ENCODE measurements at places on chromosomes 6 and 20.

- DNase-seq, result no peak
These were observed 180.8 kb upstream of the PLN start for GRCh38 chr6:118367314-118367713.

DNA sequence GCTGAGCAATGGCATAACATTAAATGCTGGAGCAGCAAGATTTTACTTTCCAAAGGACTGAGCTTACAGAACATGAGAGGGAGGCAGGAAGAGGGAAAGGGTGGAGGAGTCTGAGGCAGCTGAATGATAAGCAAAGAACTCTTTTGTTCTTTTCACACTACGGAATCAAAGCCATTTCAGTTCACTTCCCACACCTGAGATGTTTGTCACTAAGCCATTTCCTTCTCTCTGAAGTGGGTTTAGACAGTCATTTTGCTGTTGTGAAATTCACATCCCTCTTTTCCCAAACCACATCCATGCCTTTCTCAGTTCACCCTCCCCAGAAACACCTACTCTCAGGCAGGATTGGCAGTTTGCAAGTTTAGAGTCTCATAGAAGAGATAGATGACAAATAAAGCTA lies 267.9 kb downstream of the ADGRG6 start:
- DNase-seq, result no peak

DNA sequence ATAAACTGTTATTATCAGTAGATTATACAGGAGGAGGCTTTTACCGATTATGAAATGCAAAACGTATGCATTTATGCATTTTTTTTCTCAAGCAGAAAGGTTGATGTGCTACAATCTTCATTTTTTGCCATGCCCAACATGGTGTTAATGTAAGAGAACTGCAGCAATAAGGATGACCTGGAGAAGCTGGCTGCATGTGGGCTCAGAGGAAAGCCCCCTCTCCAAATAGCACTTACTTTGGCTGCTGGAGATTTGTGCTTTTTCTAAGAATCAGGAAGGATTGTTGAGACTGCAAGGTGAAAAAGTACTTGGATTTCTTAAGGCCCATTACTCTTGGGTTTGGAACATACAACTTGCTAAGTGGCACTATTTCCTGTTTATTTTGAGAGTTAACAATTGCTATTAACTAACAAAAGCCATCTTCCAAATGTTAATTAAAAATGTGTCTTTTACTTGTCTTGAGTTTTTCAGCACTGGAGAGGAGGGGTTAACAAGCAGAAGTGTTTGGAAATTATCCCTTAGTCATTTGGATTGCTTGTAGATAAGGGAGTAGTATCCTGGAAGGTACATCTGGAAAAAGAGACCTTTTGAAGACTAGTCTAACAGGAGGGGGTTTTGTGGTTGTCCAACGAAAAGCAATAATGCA lies 5.6 kb downstream of the SOX4 start:
- no peak for DNase-seq

GRCh38 chr6:134956676-134957075 lies 6.8 kb upstream of the ALDH8A1 start:
- no peak for DNase-seq

DNA sequence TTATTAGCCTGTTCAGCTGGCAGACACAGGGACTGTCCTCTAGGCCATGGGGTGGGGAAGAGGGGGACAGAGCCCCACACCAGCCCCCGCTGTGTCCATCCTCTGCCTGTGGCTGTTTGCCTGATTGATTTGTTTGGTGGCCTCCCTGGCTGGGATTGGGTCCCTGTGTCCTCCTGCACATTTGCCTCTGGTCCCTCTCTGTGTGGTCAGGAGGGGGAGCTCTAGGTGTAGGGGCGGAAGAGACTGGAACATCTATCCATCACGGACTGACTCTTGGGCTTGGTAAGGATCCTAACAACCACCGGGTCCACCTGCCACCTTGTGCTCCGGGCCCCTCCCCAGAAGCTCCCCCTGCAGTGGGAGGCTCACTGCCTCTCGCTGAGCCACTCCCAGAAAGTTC lies 38.4 kb upstream of the CCDC167 start:
- peak; percentile 59 for DNase-seq

DNA sequence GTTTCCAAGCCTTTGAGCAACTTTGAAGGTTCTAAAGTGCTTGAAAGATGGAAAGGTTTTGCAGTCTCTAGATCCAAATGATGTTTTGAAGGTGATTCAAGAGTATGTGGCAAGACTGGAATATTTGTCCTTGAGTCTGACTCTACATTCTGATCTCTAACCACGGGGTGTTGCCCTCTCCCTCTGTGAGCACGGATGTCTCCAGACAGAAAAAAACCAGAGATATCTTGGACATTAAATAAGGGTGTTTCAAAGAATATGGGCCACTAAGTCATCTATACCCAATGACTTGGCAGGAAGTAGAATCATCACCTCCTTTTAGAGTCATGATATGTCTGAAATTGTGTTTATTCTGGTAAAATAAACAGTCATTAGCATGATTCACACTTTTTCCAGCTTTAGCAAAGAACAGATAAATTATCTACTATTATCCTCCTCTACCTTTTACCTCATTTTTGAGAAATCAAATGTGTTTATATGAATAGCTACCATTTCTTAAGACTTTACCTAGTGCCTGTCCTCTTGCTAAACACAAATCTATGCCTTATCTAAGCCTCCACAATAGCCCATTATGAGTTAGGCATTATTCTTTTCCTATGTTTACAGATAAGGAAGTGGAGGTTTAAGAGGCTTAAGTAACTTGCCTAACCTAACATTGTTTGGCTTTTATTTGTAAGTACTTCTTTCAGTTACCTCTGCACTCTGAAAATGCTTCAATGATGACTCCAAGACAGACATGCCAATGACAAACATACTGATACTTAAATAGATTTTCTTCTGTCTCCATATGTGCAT lies 384.4 kb downstream of the BMP2 start:
- DNase-seq, result no peak

DNA sequence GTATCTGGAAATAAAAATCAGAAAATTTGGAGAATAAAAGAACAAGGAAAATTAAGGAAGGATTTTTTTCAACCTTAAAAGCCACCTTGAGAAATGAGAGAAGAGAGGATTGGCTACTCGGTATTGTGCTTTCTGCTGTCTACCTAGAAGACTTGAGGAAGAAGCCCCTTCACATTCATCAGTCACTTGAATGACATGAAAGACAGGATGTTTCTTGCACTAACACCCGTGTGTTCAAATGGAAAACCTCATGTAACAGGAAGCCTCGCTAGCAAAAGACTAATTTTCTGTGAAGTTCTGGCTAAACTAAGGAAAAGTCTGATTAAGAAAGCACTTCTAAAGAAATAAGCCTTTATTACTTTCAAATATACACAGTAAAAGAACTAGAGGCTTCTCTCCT lies 69.9 kb downstream of the OLIG3 start:
- DNase-seq, result no peak

GRCh38 chr6:109507490-109508072 lies 24.6 kb upstream of the ZBTB24 start:
- DNase-seq, result no peak

Measured in K562 (cell line).